ENCODE measurements at places on chromosomes 1 and 21.

DNA sequence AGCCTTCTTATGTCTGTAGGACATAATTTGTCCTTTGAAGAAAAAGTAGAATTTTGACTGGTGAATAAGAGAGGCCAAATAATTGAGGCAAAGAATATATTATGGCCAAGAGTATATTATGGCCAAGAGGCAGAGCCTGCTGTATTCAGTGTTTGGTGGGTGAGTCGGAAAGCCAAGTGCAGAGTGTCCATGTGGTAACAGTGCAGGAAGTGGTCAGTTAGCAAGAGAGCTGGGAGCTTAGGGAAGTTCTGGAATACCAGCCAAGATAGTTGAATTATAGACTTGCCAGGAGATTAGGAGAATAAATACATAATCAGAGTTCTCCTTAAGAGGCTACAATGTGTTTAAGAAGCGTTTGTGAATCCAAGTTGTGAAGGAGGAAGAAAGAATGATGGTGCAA, 131.5 kb upstream of the LMO4 start:
- DNase-seq: no peak

- DNase-seq: no peak
These were observed 132.0 kb upstream of the C1orf21 start for GRCh38 chr1:184254849-184255248.

- DNase-seq: no peak
These were observed 282.7 kb upstream of the ADGRL2 start for GRCh38 chr1:81517987-81518386.

DNA sequence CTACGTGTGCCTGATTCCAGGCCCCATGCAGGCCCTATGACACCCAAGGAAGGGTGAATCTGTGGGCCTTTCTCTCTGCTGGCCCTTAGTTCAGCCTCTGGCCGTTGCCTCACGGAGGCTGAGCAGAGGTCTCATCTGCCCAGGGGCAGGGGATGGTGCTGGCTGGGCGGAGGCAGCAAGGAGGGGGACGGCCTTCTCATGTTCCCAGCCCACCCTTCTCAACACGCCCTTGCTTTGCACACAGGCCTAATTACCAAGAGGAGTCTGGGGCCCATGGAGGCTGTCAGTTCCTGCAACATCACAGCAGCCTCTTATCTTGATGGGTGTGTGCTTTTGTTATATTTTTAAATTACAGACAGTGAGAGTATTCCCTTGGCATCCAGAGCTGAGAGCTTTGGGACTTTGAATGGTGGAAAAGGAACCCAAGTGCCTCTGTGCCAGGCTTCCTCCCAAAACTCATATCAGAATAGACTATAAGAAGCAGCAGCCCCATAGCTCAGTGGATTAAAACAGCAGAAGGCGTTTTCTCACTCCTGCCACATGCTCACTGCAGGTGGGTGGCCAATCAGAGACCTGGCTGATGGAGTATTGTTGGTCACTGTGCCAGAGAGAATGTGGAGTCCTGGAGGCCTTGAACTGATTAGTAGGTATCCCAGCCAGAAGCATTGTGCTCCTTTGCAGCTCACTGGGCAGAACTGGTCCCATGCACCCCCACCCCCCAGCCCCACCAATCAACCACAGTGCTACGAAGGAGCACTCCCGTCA, 164.9 kb downstream of the CAMTA1 start:
- no peak for DNase-seq

DNA sequence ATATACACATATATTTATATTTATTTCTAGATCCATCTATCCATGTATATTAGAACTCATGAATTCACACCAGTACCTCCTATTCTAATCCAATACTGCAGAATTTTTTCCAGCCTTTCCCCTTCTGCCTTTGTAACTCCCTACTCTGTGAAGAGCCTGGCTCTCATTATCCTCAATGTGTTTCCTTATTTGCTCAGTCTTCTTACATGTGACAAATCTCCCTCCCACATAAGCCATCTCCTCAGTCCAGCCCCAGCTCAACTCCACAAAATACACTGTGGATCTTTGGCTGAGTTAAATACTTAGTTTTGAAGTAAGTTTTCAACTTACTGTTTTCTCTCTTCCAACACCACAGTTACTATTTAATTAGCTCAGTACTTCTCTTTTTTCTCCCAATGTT, 45.7 kb downstream of the ATP5PO start:
- DNase-seq: no peak

DNA sequence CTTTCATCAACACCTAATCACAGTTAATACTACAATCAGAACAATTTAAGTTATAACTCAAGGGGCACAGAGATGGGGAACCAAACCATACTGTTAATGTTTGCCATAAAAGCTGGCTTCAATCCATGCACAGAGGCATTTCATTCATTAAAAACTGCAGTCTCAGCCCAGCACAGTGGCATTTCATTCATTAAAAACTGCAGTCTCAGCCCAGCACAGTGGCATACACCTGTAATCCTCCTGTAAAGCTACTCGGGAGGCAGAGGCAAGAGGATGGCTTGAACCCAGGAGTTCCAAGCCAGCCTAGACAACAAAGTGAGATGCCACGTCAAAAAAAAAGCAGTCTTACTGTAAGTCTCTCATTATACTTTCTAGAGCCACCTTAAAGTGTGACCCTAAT, 29.2 kb downstream of the ARID4B start:
- no peak for DNase-seq

DNA sequence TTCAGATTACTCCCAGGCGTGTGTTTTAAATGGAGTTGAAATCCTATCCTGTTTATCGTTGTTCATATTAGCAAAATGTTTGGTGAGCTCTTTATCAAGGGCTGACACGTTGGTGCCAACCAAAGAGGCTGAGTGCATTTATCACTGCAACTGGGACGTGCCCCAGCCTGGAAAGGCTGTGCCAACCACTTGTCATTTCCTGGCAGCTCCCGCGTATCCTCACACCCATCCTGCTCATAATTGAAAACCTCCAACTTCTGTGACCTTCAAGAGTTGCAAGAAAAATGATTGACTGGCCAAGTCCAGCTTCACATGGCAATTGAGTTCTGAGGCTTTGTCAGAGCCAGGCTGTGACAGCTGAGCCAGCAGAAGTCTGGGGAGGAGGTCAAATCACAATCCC, 43.7 kb upstream of the KCNA3 start:
- DNase-seq: no peak

DNA sequence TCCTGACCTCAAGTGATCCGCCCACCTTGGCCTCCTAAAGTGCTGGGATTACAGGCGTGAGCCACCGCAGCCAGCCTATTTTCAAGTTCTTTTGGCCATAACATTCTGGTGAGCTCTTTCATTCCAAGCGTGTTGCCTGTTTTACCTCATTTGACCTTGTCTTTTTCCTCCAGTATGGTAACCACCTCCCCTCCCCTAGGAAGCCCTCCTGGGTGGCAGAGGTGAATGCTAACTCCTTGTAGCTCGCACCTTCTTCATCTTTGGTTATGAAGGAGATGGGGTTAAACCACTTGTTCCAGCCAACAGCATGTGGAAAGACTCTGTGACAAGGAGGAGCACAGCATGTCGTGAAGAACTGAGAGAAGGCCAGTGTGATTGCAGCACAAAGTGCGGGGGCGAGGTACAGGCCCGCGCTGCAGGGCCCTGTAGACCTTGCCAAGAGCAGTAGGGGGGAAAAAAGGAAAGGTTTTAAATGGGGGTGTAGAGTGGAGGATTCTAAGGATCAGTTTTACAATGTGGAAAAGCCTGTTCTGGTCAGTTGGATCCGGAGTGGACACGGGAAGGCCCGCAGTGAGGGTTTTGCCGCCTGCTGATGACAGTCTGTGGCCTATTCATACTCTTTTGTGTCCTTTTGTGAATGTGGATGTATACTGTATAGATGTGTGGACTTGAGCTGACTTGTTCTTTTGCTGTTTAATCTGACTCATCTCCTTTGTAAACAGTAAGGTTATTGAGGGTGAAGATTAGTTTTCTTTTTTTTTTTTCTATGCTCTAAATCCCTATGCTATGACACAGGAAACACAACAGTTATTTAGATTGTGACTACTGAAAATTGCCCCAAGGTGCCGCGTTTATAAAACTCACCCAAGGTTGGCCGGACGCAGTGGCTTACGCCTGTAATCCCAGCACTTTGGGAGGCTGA, 7.5 kb upstream of the ZNF436 start:
- no peak for DNase-seq

DNA sequence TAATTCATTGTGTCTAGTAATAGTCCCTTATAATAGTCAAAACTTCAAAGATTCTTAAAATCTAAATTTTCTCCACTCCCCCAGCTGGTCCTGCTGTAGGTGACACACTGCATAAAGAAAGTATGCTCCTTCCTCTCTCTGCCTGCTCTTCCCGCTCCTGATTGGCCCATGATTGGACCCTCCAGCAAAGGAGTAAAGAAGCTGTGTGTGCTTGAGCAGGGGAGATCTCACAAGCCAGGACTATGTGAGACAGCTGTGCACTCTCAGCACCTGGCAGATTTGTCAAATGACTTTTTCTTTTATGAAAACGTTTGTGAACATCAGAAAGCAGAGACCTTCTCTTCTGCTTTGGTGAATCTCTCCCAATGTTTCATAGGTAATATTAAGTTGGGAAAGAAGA, 274.8 kb upstream of the LYPLAL1 start:
- no peak for DNase-seq

DNA sequence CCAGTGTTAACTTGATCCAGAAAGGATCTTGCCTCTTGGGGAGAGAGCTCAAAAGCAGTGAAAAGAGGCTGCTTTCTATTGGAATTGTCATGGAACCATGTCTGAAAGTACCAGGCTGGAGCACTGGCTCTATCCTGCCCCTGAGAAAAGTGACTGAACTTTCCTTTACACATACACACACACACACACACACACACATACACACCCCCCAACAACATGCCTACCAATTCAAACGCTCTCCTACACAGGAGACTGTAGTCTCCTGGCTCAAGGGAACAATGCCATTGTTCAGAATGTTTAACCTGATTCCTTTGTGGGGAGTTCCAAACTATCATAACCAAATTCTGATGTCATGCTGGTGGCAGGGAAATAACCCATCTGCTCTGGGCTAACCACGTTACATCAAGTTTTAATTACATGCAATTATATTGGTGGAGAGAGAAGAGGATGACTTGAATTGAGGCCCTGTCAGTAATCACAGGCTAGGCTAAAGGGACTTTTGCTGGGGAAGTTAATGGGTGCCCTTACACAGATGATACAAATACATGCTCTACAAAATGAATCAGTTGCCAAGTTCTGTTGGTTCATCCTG, 52.3 kb upstream of the DUSP10 start:
- no peak for DNase-seq

DNA sequence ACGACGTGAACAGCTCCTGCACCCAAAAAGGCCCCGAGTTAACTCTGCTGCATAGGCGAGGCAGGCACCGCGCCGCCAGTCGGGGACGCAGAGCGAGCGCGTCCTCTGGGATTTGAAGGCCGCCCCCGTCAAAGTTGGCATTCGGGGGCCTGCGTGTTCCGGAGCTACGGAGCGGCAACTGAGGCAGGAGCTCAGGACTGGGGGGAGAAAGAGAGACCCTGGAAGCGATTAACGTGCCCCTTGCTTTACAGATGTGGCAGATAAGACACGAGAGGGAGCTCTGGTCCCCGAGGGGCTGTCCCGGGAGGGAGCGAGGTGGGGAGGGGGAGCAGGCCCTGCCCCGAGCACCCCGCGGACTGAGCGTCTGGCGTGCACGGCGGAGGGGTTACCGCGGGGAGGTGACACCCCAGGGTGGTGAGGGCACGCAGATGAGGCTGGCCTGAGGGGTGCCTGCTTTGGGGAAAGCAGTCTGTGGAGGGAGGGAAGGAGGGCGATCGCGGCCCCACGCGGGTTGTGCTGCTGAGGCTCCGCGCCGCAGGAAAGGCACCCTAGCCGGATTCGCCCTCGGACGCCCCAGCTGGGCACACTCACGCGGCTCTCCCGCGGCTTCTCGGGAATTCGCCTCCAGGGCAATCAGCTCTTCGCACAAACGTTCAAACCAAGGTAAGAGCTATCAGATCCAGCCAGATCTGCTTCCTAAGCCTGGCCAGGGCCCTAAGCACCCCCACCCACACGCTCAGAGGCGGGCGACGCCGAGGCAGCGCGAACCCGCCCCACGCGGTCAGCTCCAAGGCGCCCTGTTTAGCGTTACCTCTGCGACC, 26.5 kb downstream of the ACTA1 start:
- no peak for DNase-seq

DNA sequence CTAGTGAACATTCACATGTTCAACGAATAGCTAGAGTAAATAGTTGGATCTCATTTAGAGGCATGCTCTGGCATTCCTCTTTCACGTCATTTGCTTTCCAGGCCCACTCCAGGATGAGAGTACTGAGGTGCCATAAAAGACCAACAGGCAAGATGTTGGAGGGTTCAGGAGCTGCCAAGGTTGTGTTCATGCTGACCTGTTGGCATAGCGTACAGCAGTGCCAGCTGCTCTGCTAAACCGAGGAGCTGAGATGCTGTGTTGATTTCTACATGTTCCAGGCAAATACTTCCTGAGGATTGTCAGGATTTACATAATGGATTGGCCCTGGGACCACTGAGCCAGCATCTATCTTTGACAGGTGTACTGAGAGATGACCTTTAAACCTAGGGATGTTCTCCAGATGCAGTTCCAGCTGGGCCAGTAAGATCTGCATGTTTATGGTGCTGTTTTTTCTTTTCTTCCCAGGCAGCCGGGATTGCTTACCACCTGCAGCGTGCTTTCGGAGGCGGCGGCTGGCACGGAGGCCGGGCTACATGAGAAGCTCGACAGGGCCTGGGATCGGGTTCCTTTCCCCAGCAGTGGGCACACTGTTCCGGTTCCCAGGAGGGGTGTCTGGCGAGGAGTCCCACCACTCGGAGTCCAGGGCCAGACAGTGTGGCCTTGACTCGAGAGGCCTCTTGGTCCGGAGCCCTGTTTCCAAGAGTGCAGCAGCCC, 66.9 kb downstream of the DISC1 start:
- DNase-seq: no peak

DNA sequence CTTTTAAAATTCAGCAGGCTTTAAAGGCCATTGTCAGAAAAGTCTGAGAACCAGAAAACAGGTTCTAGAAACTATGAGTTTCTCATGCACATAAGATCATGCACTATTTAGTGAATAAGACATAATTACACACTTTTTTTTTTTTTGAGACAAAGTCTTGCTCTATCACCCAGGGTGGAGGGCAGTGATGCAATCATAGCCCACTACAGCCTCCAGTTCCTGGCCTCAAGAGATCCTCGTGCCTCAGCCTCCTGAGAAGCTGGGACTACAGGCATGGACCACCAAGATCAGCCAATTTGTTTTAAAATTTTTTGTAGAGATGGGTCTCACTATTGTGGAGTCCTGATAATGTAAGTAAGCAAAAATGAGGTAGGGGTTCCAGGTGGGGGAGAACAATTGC, 134.9 kb downstream of the VAV3 start:
- DNase-seq: no peak

GRCh38 chr1:109750920-109751319, 10.1 kb upstream of the GSTM3 start:
- no peak for DNase-seq

All from stimulated activated CD8-positive, alpha-beta memory T cell treated with anti-CD3 and anti-CD28 coated beads, Interleukin-7, amount 100 ng/mL, for 24 hours (primary cell).